ENCODE measurements at places on chromosomes 6 and 20.

GRCh38 chr20:51579137-51579536 is 36.6 kb upstream of the NFATC2 start:
- no peak for DNase-seq

DNA sequence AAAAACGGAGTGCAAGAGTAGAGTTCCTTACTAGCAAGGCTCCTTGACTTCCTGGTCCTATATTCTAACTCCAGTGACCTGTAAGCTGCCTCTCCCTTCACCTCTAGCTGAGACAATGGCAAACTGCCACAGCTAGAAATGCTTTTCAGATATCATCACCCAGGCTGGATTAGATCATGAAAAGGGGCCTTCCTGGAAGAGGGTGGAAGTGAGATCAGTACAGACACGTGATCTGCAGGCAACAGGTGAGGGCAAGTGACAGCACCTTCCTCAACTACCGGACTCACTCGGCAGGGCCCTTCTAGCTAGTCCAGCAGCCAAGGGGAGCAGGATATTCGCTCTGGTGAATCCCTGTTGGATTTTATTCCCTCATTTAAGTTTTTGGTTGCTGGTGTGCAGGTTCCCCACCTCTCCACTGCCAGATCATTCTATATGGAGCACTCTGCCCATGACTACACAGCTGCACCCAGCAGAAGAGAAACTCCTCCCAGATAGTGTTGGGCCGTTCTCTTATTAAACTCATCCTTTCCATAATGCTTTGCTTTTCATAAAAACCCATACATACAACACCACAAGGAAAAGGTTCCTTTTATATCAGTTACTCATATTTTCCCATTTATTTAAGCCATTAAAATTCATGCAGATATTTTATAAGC is 26.4 kb upstream of the FAM83C start:
- peak; percentile 93 for DNase-seq

DNA sequence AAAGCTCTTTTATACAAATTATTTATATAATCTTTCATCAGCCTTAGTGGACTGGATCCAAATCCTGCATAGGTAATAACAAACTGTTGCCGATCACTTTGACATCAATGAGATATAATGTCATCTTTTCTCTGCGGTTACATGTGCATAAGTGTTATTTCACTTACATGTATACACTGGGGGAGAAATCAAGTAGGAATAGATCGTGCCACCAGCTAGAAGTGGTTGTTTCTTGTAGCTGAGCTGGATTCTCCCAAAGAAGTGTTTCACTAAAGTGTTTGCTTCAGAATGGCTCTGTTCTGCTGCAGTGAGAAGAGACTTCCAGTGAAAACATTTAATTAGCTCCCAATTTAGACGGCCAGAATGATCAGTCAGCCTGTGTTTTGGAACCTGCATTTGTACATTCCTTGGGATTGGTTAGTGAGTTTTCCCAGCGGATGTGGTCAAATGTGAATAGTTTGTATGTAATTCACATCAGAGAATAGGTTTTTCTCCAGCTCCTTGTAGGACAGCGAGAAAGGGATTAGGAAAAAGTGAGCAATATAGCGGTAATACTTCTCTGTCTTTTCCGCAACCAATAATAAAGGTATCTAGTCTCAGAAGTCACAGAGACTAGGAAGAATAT is 163.1 kb upstream of the CCN2 start:
- DNase-seq: no peak

- DNase-seq: peak; percentile 19
Observed at GRCh38 chr20:20549704-20550103, 162.7 kb downstream of the RALGAPA2 start.

- DNase-seq: no peak
Observed at GRCh38 chr6:104940893-104941728, 15.8 kb upstream of the LIN28B start.

DNA sequence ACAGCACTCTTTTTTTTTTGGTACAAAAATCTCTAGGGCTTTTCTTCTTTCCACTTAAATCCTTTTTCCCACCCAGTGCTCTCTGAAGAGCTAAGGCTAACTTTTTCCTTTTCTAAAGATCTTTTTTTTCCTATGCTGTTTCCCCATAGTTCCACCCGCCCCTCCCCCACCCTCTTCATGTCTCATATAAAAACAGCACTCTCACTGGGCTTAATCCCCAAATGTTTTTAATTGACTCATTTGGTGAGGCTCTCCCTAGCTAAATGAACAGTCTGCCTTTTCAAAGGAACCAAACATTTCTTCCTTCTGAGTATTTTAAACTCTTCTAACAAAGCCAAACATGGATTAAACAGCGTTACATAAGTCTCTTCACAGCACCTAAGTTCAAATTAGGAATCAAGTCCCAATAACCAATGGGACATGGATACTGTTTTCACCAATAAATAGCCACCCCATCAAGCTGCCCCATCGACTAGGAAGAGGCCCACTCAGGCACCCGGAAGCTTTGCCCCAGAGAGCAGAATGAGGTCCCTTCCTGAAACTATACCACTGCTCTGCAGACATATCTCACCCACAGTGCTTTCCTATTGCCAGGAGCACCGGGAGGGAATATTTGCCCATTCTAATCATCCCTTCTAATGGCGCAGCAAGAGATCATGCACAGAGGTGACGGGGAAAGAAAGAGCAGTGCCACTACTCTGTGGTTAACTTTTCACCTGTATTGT is 63.7 kb downstream of the ATXN1 start:
- no peak for DNase-seq

All from SW480 (cell line).